ENCODE measurements at places on chromosomes 16 and 17. TPM values are rescaled to one million over a fixed set of nuclear protein-coding genes. Genes with fewer than 3 reads are reported as not detected.

GRCh38 chr16:26276289-26276688, 584.5 kb downstream of the HS3ST4 start:
- no peak for DNase-seq

DNA sequence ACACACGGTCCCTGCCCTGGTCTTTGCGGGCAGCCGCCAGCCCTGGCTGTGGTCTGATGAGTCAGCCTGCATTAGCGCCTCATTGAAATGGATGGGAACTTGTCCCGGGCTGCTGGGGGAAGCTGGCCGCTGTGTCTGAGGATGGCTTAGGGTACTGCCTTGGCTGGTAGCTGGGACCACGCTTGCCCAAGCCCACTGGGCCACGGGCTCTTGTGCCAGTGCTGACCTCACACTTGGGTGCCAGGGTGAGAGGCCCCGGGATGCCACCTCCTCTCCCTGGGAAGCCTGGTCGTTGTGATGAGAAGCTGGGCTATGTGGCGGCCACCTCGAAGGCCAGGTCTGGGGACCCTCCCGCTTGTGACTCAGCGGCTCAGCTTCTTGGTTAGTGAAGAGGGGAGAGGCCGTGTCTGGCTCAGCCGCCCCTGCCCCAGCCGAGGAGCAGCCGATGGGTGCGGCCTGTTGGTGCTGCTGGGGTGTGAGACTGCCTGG, 10.7 kb downstream of the CACNA1H start:
- DNase-seq: no peak

DNA sequence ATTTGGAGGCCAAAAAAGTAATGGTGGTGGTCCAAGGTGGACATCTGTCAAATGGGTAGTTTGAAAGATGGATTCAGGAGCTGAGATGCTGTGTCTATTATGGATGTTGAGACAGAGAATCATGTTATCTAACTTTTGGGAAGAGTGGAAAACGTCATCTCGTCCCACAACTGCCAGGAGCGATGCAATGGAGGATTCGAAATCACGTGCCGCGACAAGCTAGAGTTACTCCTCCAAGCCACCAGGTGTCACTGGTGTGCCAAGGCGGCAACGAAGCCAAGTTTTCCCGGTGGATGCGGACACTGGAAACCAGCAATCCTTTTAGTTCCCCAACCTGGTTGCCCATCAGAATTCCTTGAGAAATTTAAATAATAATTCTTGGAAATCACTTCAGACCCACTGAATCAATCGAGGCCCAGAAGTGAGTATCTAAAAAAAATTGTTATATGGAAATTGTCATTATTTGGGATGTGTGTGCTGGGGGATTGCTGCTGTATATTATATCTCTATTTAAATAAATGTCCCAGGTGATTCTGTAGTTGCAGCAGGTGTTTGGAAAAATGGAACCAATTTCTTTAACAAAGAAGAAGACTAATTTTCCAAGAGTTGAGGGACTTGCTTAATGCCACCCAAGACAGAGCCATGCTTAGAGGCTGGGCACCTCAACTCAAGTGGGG, 206.1 kb downstream of the HAPSTR1 start:
- no peak for DNase-seq

- DNase-seq: peak; percentile 83
Measured at GRCh38 chr16:65737831-65738230, 616.0 kb upstream of the CDH11 start.

PTGES3L gene
- 72.9 TPM for polyA plus RNA-seq

DNA sequence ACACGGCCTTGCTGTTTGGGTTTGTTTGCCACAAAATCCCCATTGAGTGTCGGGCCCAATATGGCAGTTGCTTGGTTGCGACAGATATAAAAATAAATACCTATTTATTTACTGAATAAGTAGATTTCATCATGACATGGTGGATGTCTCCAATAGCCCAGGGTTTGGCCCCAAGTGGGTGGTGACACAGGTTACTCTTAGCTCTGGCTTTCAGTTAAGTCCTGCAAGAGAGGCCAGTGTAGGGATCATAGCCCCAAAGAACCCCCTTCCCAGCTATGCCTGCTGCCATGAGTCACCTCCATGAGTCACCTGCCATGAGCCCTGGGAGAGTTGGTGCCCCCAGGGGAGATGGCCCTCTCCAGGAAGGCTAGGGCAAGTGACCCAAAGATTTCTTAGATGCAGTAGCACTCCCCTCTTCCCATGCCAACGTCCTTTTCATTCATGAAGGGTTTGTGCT, 78.7 kb upstream of the LGALS9 start:
- no peak for DNase-seq

NLRC3 gene
- polyA plus RNA-seq: 0.61 TPM

GRCh38 chr17:81811705-81812570, 8.0 kb downstream of the GCGR start:
- no peak for DNase-seq

GRCh38 chr17:50507871-50508572, at the start of gene MYCBPAP:
Gene MYCBPAP (plus strand): TSS chr17:50508439. CDS start chr17:50508675, 236 bp downstream.
- DNase-seq: peak; percentile 91

DNA sequence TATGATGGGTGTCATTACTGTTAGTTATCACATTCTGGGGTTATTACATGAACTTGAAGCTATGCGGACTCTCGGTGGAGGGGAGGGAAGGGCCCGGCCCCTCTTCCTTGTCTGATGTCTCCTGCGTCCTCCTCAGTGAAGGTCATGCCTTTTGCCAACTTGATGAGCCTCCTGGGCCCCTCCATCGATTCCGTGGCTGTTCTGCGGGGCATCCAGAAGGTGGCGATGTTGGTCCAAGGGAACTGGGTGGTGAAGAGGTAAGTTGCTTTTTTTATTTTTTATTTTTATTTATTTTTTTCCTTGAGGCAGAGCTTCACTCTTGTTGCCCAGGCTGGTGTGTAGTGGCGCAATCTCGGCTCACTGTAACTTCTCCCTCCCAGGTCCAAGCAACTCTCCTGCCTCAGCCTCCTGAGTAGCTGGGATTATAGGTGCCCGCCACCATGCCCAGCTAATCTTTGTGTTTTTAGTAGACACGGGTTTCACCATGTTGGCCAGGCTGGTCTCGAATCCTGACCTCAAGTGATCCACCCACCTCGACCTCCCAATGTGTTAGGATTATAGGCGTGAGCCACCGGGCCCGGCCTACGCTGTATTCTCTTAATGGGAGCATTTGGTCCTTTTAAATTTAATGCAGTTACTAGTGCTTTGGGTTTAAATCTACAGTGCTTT, 21.6 kb downstream of the POLR3E start:
- DNase-seq: no peak

- no peak for DNase-seq
Measured at GRCh38 chr16:13970708-13971422, 50.9 kb downstream of the ERCC4 start.

GRCh38 chr17:69269131-69269998, 40.7 kb upstream of the ABCA10 start:
- peak; percentile 78 for DNase-seq

- no peak for DNase-seq
Measured at GRCh38 chr17:56217921-56218320, 64.6 kb downstream of the ANKFN1 start.

AOC2 gene
- 4.8 TPM for polyA plus RNA-seq

SSTR5 gene
- polyA plus RNA-seq: 0.55 TPM

TMEM95 gene
- polyA plus RNA-seq: not detected

DNA sequence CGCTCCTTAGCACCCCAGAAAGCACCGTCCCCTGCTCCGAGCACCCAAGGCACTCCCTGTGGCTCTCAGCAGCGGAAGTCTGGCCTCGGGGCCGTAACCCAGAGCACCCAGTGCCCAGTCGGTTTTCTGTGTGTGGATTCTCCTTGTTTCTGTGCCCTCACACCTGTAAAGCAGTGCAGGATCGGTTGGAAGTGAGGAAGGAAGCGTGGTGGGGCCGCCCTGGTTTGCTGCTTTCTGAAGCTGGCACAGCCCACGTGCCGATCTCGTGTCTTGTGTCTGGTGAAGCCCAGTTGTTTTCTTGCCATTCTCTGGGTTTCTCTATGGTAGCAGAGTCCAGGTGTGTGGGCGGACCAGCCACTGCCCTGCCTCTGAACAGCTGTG, 3.7 kb downstream of the ACSF3 start:
- no peak for DNase-seq

OTOA gene
- not detected for polyA plus RNA-seq

GRCh38 chr16:3782566-3782965, 65.2 kb upstream of the TRAP1 start:
- DNase-seq: no peak

MT4 gene
- not detected for polyA plus RNA-seq

- no peak for DNase-seq
Measured at GRCh38 chr17:74041869-74042640, 161.4 kb upstream of the RPL38 start.

GRCh38 chr16:89863741-89864526, 9.5 kb upstream of the TCF25 start:
- peak; percentile 73 for DNase-seq

Measured in cardiac muscle cell (in vitro differentiated cells and primary cell).